ENCODE measurements at places on chromosomes 1 and 21.

DNA sequence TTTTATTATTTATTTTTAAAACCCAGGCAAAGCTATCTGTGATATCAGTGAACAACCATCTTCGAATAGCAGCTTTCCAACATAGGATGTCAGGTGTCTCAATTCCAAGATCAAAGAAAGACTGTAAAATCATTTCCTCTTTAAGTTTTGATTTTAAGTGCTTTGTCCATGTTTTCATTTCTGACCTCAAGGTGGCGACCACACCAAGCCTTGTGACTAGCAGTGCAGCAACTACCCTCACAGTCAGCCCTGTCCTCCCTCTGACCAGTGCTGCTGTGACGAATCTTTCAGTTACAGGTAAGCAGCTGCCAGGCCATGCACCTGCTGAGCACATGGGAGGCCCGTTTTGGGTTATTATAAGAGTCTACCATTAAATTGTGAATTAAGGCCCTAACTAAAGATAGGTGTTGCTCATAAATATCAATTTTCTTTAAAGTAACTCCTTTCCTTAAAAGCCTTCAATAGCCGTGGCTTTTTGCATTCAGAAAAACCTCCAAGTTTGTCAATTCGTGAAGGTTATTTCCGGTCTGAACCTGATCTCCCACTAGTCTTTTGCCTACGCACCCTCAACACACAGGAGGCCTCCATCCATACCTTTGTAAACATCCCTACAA lies 117.0 kb downstream of the CD247 start:
- DNase-seq: peak; percentile 1

GRCh38 chr21:31509194-31510017 lies 150.1 kb upstream of the SOD1 start:
- no peak for DNase-seq

GRCh38 chr1:26998429-26999300 lies 5.2 kb downstream of the TRNP1 start:
- DNase-seq: peak; percentile 42

DNA sequence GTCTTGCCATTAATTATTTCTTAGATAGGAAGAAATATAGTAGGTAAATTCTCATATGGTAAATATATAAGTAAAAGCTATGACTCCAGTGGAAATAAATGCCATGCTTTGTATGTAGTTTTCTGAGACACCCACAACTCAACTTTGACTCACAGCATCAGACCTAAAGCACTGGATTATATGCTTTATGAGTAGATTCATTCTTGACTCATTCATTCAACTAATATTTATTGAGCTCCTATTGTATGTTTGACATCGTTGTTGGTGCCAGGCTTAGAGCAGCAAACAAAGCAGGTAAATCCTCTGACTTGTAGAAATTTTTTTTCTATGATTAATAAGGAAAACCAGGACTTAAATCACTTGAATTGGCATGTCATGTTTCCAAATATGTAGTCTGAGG lies 211.4 kb downstream of the PTPRC start:
- DNase-seq: no peak

GRCh38 chr1:225914947-225915346 lies 9.1 kb downstream of the PYCR2 start:
- no peak for DNase-seq

GRCh38 chr1:64161357-64161941 lies 42.0 kb upstream of the UBE2U start:
- no peak for DNase-seq

- DNase-seq: no peak
These were observed 64.8 kb downstream of the SLX9 start for GRCh38 chr21:45004481-45005247.

GRCh38 chr1:169113613-169114119 lies 7.2 kb downstream of the ATP1B1 start:
- peak; percentile 94 for DNase-seq

- DNase-seq: no peak
These were observed 1.2 kb downstream of the RSRP1 start for GRCh38 chr1:25245809-25246599.

- no peak for DNase-seq
These were observed 61.1 kb upstream of the RAB4A start for GRCh38 chr1:229209816-229210215.

DNA sequence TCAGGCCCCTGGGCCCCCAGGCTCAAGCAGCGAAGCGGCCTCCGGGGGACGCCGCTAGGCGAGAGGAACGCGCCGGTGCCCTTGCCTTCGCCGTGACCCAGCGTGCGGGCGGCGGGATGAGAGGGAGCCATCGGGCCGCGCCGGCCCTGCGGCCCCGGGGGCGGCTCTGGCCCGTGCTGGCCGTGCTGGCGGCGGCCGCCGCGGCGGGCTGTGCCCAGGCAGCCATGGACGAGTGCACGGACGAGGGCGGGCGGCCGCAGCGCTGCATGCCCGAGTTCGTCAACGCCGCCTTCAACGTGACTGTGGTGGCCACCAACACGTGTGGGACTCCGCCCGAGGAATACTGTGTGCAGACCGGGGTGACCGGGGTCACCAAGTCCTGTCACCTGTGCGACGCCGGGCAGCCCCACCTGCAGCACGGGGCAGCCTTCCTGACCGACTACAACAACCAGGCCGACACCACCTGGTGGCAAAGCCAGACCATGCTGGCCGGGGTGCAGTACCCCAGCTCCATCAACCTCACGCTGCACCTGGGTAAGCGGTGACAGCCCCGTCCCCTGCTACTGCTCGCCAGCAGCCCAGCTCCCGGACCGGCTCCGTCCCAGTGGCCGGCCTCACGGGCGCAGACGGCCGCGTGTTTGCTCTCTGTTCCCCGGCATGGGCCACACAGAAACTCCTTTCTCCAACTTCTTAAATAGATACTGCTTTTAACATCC lies 539 bp downstream of the LAMC1 start:
- DNase-seq: no peak

- DNase-seq: no peak
These were observed 10.6 kb upstream of the SLC19A1 start for GRCh38 chr21:45552696-45553391.

GRCh38 chr1:14968251-14968851 lies 185.2 kb upstream of the TMEM51 start:
- no peak for DNase-seq

DNA sequence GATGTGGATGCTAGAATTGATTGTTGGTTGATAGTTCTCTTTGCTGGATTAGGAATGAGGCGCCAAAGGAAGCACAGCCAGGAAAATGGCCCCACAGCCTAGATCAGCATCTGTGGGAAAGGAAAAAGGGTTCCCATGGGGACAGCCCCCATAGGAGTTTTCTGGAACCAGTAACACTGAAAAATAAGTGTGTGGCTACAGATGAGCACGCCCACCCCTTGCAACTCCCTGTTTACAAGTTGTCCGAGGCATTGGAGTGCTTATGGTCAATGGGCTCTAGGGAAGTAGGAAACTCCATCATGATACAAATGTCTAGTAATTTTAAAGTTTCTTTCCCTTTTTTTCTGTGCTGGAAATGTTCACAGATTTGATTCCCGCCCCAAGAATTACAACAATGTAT lies 23.8 kb upstream of the UBE2U start:
- no peak for DNase-seq

DNA sequence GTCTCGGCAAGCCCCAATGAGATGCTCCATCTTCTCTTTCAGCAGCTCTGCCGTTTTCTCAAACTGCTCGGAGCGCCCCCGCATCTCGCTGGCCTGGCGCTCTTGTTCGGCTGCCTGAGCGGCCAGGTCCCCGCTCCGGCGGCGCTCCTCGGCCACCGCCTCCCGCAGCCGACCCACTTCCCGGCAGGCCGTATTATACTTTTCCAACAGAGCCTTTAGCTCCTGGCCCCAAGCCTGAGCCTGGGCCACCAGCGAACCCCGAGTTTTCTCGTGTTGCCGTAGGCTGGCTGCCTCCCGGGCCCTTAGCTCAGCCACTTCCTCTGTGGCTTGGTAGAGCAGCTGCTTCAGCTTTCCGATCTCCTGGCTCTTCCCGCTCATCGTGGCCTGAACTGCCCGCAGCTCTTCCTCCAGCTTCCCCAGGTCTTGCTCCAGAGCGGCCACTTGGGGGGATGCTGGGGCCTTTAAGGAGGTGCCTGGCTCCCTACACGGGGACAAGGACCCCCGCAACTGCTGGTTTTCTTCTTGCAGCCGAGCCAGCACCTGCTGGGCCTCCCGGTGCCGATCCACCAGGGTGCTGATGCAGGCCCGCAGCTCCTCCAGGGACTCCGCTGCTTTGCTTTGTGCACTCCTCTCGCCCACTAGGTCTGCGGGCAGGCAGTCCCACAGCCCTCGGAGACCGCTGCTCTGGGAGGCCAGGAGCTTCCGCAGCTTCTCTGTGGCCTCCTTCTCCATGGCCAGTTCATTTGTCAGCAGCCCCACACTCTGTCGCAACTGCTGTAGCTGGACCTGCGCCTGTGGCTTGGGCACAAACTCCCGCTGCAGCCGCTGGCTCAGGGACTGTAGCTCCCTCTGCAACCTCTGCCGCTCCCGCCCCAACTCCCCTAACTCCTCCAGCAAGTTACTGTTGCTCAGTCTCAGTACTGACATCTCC lies 13.4 kb upstream of the PIAS3 start:
- DNase-seq: no peak

GRCh38 chr1:201282931-201283829 lies at the start of gene PKP1:
Gene PKP1, plus strand, starts transcription at chr1:201283506. Its CDS starts 197 bp downstream, at chr1:201283703.
- DNase-seq: no peak

- no peak for DNase-seq
These were observed 66.8 kb downstream of the CAPZB start for GRCh38 chr1:19418503-19418971.

- DNase-seq: no peak
These were observed 2.1 kb downstream of the RIPK4 start for GRCh38 chr21:41764558-41765419.

DNA sequence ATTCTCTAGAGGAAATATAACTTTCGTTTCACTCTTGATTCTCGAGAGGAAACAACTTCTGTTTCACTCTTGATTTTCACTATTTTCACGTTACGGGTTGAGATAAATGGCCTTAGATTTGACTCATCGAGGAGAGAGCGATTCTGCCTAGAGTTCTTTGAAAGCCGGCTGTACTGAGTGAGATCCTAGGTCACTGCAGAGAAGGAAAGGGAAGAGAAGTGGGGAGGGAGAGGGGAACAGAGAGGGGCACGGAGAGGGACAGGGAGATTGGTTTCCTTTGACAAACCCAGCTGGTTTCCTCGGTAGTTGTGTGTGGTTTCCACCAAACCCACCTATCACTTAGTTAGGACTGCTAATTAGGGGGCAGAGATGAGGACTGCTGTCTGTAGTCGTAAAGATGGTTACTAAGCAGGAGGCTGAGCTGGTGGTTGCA lies 21.6 kb upstream of the GPR137B start:
- DNase-seq: no peak

GRCh38 chr1:15685820-15686219 lies 1.7 kb downstream of the PLEKHM2 start:
- DNase-seq: no peak
